Cortex of kidney (tissue), 1 donor: ENCODE measurements at places on chromosomes 2 and 18.

DNA sequence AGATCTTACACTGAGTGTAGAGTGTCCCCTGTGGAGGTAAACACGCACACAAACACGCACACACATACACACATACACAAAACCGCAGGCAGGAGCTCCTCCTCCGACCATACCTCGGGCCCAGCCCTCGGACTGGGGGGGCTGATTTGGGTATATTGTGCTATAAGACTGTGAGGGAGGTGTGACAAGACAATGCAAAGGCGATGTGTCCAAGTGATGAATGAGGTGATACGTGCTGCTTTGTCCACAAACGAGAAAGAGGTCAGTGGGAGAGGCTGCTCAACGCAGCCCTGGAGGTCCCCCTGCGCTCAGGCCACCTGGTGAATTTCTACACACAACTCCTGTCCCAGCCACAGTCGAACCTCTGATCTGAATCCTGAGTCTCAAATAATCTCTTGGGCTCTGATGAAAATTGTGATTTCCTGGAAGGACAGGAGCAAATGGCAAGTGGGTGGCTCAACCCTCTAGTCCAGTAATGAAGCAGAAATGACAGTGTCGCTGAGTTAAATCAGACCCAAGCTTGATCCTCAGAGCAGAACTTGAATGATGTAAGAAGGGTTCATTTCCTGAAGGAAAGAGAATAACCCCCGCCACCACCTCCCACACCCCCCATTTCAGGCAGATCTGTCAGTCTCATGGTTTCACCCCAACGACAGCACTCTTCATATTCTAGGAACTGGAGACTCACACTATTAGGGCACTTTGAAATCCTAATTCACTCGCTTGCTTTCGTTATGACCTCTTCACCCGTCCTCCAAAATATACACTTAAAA is 48.9 kb upstream of the ASXL2 start:
- no peak for DNase-seq

DNA sequence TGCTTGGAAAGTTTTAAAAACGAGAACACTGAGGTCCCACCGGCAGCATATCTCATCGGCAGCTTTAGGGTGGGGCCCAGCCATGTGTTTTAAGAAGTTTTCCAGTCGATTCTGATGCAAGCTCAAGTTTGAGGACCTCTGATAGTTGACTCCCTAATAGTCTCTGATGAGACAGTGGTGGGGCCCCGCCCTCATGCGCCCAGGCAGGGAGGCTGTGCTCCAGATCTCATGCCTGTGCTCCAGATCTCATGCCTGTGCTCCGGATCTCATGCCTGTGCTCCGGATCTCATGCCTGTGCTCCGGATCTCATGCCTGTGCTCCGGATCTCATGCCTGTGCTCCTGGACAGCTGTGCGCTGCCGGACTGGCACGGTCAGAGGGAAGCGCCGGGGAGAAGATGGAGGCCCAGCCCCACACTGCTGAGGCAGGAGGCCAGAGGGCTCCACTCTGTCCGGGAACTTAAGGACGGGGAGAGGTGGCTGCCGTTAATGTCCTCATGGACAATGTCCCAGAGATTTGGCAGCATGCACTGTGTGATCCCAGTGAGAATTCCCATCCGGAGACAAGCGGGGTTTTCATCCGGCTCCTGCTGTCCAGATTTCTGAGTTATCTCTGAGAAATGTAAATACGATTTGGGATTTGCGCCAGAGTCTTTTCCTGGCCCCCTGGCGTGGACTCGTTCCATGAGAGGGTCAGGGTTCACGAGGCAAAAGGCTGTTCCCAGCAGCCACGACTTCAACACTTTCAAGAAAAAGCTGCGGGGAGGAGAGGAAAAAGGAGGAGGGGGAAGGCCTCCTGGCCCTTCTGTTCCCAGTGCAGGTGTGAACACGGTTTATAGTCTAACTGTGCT is 9.4 kb upstream of the COLEC11 start:
- DNase-seq: no peak

- no peak for DNase-seq
Observed at GRCh38 chr2:177533253-177533652, 140.7 kb downstream of the AGPS start.

- no peak for DNase-seq
Observed at GRCh38 chr2:227509824-227510619, 38.1 kb downstream of the AGFG1 start.

GRCh38 chr18:46281185-46282176 is 177.3 kb downstream of the HAUS1 start:
- no peak for DNase-seq

DNA sequence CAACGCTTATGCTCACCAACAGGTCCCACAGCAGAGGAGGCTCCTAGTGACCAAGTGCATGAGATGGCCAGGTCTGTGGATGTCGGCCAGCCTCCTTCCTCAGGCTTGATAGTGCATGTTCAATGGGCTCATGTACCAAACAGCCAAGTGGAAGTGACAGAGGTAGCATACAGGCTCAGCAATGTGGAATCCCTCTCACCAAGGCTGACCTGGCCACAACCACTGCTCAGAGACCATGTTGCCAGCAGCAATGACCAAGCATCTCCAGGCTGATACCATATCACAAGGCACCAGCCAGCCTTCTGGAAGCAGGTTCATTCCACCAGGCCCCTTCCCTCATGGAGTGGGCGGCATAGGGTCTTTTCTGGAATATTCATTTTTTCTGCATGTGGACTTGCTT is 61.5 kb downstream of the REEP1 start:
- no peak for DNase-seq

GRCh38 chr18:80046961-80047541 is 12.8 kb downstream of the RBFA start:
- no peak for DNase-seq

GRCh38 chr2:110716959-110717645 is 15.3 kb upstream of the ACOXL start:
- no peak for DNase-seq

- no peak for DNase-seq
Observed at GRCh38 chr2:173957517-173957916, 7.7 kb downstream of the SP3 start.

DNA sequence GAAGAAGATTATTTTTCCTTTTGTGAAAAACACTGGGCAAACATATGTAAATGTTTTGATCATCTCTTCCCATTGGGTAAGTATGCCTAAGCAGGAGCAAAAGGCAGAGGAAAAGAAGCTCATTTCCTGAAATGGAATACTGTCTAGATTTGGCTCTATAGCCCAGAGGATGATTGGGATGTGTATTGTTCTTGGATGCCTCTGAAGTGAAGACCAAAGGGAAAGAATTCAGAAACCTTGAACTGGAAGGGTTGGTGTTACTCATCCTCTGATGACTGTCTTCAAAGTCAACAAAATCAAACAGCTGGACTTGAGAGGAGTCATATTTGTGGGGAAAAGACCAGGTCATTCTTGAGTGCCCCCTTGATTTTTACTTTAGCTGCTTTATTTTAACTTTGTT is 112.6 kb upstream of the NT5C1B start:
- no peak for DNase-seq

DNA sequence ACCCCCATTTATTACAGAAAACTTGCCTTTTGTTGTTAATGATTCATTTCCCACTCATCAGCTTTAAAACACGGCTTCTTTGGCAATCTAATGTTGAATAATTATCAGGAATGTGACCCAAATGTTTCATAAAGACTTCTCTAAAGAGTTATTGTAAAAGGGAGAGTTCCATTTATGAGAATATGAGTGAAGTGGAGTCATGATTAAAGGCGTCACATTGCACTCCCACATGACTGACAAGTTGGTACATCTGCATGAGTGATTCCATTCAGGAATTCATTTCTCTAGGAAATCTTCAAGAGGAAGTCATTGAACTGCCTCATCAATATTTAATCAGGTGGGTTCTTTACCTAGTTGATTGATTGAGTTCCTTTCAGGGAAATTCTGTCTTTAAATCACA is 184.8 kb downstream of the LNPK start:
- no peak for DNase-seq

GRCh38 chr2:230230496-230231200 is 5.1 kb downstream of the SP140 start:
- no peak for DNase-seq

- no peak for DNase-seq
Observed at GRCh38 chr2:198465970-198466369, 661.6 kb downstream of the PLCL1 start.

DNA sequence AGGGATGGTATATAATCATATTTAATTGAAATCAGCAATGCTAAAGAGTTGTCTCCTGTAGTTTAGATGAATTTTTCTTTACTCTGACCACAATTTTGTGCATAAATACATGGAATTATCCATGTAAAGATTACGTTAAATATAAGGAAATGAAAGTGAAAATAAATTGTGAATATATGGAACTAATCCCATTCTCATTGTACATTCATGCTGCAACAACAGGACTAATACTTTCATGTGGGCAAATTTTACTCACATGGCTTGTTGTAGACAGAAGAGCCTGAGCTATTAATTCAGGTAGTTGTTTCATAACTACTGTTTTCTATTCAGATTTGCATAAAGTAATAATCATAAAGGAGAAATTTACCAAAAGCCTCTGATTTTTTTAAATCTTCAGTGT is 357.8 kb downstream of the ARHGAP15 start:
- no peak for DNase-seq

GRCh38 chr2:236587861-236588815 is 18.5 kb downstream of the ACKR3 start:
- DNase-seq: no peak
